ENCODE measurements at places on chromosomes 5 and 9.

GRCh38 chr9:125370786-125371185, 109.2 kb downstream of the GAPVD1 start:
- no peak for DNase-seq

- DNase-seq, result no peak
Measured at GRCh38 chr5:115847290-115847689, 5.6 kb downstream of the AP3S1 start.

DNA sequence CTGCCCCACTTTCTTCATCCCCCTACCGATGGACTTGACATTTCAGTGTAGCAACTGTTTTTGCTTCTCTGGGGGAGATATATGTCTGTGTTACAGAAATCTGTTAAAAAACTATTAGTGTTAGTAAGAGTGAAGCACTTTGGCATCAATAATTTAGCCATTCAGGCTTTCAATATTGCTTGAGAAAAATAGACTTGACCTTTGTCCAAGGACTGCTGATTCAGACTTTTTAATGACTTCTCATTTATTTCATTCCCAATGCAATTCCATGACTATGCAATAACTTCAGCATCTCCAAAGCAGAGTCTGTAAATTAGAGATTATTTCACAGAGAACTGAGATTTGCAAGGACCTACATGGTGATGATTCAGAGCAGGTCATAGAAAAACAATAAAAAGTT, 104.1 kb upstream of the SPEF2 start:
- DNase-seq, result no peak

GRCh38 chr5:24472518-24472917, 172.3 kb downstream of the CDH10 start:
- no peak for DNase-seq

GRCh38 chr5:73796164-73797131, 170.5 kb downstream of the ARHGEF28 start:
- no peak for DNase-seq

GRCh38 chr5:72849546-72849945, 33.1 kb downstream of the TNPO1 start:
- no peak for DNase-seq

DNA sequence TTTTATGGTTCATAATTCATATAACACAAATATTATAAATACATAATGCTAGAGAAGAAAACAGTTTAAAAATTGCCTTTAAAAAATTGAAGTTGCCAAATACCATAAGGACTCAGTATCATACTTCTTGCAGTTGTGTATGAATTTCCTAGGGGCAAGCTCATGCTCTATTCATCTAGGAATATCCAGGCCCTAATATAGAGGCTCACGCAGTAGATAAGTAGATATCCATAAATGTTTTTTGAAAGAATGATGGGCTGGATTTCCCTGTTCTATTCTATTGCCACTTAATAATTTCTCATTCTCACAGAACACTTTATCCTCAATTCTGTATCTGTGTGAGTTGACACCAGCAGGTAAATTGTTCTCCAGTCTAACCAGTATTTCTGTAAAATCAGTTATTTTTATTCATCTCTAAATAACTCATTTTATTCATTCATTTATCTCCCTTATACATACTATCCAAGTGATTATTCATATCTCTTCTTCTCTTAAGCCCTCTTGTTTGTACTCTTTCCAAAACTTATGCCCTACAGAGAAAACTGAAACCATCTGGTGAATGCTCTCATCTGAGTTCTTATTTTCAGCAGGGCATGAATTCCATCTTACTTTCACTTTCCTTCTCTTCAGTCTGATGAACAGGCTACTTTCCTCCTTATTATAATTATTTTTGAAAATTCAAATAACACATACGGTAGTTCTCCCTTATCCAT, 97.1 kb downstream of the SLC44A1 start:
- DNase-seq, result no peak

GRCh38 chr5:96065685-96066385, 104.2 kb upstream of the ELL2 start:
- no peak for DNase-seq

DNA sequence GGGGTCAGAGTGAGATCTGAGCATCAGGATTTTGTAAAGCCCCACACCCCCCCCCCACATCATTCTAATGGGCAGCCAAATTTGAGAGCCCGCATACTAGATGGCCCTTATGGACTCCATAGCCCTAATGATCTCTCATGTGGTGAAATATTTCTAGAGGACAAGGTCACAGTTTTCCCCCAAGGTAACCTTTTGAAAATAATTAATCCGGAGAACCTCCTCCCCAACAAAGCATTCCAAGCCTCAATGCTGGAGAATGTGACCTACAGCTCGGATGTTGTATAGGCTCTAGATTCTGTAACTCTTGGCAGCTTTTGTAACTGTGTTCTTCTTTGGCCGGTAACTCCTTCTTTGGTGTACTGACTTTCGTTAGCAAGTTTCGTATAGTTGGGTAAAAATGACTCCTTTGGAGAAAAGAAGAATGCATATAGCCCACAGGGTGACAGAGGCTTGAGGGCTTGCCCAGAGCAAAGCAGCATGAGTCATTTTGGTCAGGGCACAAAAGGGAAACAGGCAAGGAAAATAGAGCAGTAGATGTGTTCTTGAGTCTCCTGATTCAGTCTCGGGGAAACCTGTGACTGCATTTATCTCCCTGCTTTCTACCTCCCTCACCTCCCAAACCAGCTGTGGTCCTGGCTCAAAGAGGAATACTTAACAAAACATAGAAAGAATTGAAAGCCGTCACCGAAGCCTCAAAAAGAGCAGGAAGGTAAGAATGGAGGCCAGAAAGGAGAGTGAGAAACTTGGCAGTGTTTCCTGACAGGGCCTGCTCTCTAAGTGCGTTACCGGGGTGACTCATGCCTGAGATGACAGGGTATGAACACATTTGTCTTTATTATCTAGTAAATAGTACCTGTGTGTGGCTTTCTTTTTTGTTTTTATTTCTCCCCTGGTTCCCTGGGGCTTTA, 6.6 kb upstream of the XPA start:
- DNase-seq, result peak; percentile 9

DNA sequence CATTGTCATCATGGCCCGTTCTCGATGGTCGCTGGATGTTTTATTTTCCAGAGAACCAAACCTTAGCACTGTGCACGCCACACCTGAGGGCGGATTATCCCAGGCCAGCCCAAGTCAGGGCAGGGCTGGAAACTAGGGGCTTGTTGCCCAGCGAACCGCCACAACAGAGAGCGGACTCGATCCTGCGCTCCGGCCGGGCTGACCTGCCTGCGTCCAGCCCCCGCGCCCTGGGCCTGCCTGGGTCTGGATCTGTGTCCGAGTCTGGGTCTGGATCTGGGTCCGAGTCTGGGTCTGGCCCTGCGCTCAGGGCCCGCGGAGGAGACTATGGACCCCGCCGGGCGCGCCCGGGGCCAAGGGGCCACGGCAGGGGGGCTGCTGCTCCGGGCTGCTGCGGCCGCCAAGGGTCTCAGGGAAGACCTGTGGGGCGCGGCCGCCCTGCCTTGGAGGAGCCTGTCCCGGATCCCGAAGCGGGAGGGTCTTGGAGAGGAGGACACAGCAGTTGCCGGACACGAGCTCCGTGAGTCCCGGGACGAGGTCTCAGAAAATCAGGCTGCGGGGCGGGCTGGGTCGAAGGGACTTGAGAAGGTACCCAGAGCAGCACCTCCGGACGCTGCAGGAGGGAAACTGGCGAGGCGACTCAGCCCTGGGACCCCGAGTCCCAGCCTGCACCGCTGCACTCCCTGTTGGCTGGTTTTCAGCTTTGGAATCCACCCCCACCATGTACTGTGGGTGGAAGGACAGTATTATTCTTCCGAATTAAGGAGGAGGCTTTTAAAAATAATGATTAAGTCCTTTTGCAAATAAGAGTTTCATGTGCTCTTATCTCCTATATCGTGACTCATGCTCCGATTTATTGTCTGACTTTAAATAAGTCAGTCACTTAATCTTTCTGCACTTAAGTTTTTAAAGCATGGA, at the start of gene ANKDD1B:
TSS of gene ANKDD1B (plus strand) at position 143 of the 915 bp plus-strand sequence. CDS start at position 325, 182 bp downstream.
- DNase-seq, result no peak

DNA sequence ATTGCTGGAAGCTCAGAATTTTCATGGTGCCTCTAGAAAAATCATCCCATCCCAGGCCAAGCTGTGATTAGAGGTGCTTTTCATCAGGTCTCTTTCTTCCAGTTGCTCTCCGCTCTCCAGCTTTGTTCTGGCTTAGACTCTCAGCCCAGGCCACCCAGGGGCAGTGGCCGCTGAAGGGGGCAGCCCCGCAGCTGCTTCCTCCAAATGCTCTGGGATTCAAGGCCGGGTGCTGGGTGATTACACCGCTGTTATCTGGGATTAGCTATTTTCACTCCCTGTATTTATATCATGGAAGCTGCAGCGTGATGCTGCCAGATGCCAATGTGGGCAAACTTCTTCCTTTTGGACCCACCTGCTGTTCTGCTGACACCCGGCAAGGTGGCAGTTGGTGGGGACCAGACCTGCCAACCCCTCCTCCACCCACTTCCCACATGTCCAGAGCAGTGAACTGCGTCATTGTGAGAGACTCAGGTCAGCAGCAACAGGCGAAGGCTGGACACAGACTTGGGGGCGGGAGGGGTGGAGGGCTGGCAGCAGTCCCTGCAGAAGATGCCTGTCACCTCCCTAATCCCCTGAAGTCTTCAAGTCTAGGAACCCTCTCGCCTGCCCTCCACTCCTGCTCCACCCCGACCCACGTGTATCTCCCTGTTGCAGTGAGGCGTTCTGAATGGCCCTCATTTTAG, 33.9 kb upstream of the NKX2-5 start:
- DNase-seq, result no peak

- no peak for DNase-seq
Measured at GRCh38 chr5:68891718-68892117, 202.1 kb upstream of the SLC30A5 start.

DNA sequence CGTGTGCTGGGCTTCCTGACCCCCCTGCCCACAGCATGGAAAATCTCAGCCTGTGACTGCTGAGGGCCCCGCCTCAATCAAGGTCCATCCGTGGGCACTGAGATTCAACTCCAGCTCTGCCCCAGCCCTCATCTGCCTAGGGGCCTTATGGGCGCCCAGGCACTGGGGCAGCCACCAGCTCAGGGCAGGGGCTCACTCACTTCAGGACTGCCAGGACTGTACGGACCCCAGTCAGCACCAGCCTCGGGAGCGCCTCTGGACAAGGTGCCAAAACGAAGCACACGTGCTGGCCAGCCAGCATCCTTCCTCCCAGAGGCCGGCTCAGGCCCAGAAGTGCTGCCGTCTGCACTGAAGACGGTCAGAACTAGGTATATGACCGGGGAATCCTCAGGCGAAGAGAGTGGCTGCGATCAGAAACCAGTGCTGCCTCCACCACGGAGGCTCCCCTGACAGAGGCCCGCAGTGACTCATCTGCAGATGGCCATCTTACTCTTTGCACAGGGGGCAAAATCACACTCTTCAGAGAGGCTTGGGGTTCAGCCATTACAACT, 19.6 kb downstream of the CLPTM1L start:
- DNase-seq, result no peak

DNA sequence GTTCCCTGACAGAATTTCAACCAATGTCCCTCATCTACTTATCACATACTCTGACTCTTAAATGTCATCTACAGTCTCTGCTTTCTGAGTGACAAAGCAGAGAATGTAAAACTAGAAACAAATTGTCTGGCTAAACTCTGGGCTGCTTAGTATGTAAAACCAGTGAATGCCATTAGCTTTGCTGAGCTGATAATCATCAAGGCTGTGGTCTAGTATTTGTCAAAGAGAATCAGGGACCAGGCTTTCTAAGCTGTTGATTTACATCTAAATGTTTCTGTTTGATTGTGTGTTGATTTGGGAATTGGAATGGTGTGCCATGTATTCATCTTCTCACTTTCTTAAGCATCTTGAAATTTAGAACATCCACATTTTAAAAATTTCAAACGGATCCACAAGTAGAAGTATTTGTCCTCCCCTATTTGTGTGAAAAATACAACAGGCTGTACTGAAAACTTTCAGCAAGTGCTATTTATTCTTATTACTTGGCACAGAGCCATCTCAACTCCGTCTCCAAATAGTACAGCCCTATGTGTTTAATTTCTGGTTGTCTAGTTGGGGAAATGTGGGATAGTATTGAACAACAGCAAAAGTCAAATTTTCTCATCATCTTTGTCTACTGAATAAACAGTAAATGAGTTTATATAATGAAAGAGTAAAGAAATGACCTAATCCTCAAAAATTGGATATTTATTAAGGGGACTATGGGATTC, 251.5 kb downstream of the KCTD16 start:
- DNase-seq, result no peak

GRCh38 chr9:95120781-95121370, 196.6 kb downstream of the FANCC start:
- DNase-seq, result no peak

DNA sequence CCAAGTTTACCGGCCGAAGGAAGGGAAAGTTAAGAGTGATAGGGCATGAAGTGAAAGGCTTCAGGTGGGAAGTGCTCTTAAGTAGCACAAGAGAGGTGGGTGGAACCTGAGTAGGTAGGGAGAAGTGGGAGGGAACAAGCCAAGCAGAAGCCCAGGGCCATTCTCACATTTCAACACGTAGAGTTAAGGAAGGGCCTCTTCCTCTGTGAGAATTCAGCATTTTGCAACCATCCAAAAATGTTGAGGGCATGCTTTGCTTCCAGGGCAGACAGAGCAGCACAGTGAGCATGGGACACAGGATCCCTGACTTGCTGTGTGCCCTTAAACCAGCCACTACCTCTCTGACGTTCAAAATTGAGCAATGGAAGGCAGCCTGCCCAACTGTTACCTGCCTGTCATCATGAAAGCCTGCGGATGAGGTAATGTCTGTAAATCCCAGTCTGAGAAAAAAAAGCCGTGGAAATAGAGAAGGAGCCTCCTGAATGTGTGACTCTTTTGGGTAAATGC, 3.3 kb downstream of the CYFIP2 start:
- DNase-seq, result no peak

GRCh38 chr5:62212648-62213047, 93.4 kb upstream of the KIF2A start:
- no peak for DNase-seq

- DNase-seq, result no peak
Measured at GRCh38 chr9:94182532-94182931, 76.6 kb upstream of the ZNF169 start.

- no peak for DNase-seq
Measured at GRCh38 chr5:138789771-138790242, 36.6 kb downstream of the CTNNA1 start.

DNA sequence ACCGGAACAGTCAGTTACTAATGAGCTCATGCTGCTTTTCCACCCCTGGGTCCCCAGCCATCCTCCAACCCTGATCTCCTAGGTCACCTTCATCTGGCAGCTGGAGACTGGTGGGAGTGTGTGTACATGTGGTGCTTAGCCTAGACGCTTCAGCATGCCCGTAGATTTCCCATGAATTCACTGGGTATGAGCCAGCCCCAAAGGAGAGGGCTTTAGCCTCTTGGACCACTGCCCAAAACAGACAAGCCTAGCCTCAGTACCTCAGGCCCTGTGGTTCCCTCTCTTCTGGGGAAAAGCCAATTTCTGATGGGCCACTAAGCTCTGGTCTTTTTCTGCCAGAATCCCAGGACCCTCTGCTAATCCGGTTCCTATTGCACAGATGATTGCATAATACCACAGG, 48.0 kb upstream of the ASTN2 start:
- DNase-seq, result no peak

GRCh38 chr5:108061941-108062340, 320.0 kb downstream of the FBXL17 start:
- no peak for DNase-seq
